Right renal pelvis (tissue), 4 donors: ENCODE measurements at places on chromosomes 16 and 17. TPM values are rescaled to one million over a fixed set of nuclear protein-coding genes. Genes with fewer than 3 reads are reported as not detected.
A peak's percentile ranks its signal among the peaks of the same experiment; 100 is the strongest.

The TMEM100 gene
- polyA plus RNA-seq = 70.7 TPM

- no peak for DNase-seq
These were observed 118.3 kb downstream of the C16orf95 start for GRCh38 chr16:87198881-87199280.

GRCh38 chr16:85350973-85351372, 238.7 kb upstream of the CIBAR2 start:
- no peak for DNase-seq

DNA sequence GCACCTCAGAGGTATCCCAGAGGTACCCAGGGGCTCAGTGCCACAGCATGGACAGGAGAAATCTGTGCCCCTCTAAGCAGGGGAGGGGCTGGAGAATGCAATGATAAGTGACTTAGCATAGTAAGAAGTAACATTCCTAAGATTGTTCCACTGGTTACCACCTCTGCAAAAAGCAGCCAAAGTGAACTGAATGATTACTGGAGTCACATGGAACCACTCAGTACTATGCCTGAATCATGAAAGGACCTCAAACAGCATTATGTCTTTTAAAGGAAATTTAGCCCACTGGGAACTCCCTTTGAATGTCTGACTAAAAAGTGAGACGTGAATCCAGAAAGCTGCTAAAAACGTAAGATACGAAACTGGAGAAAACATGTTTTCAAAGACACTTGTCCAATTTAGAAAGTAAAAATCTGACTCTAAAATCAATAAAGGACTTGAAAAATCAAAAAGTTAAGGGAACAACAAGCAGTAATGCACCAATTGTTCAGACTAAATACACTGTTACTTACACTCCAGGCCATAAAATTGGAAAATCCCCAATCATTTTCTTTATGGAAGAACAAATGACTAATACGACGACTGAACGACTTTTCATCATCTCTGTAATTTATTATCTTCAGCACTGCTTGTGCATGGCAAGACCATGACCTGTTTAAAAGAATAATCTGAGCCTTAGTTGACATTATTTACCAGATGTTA, 38.6 kb downstream of the LITAFD start:
- DNase-seq = no peak

The MT1E gene
- 21.8 TPM for polyA plus RNA-seq

- DNase-seq = no peak
These were observed 45.4 kb downstream of the SNX20 start for GRCh38 chr16:50635505-50636392.

The CEP295NL gene
- not detected for polyA plus RNA-seq

The PDILT gene
- 0.09 TPM for polyA plus RNA-seq

DNA sequence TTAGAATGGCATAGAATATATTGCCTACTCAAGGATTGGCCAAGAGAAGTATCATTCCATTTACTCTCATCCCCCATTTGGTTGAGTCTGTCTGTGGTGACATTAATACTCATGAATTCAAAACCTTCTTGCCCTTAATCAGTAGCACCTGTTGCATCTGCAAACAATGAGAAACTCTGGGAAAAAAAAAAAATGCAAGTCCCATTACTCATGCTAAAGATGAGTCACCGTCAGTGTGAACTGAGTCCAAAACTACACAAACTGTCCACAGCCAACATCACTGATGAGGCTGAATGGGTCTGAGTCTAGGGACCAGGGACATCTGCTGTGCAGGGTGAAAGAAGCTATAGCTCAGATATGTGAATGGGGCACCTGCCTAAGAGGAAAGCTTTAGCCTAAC, 96.9 kb upstream of the ADAMTS18 start:
- no peak for DNase-seq

- no peak for DNase-seq
These were observed 475.2 kb upstream of the WSB1 start for GRCh38 chr17:26818736-26819135.

The ICAM2 gene
- polyA plus RNA-seq = 28.7 TPM

GRCh38 chr17:4899341-4900230, at the start of gene C17orf107:
C17orf107 (plus strand) TSS chr17:4899536; CDS start chr17:4899763, 227 bp downstream.
- peak; percentile 67 for DNase-seq

The SULT1A2 gene
- 2.2 TPM for polyA plus RNA-seq

- DNase-seq = no peak
These were observed 273.9 kb downstream of the HAPSTR1 start for GRCh38 chr16:9365370-9365728.

The CCL17 gene
- 0.32 TPM for polyA plus RNA-seq

- no peak for DNase-seq
These were observed 28.5 kb upstream of the ERN1 start for GRCh38 chr17:64158406-64158805.

DNA sequence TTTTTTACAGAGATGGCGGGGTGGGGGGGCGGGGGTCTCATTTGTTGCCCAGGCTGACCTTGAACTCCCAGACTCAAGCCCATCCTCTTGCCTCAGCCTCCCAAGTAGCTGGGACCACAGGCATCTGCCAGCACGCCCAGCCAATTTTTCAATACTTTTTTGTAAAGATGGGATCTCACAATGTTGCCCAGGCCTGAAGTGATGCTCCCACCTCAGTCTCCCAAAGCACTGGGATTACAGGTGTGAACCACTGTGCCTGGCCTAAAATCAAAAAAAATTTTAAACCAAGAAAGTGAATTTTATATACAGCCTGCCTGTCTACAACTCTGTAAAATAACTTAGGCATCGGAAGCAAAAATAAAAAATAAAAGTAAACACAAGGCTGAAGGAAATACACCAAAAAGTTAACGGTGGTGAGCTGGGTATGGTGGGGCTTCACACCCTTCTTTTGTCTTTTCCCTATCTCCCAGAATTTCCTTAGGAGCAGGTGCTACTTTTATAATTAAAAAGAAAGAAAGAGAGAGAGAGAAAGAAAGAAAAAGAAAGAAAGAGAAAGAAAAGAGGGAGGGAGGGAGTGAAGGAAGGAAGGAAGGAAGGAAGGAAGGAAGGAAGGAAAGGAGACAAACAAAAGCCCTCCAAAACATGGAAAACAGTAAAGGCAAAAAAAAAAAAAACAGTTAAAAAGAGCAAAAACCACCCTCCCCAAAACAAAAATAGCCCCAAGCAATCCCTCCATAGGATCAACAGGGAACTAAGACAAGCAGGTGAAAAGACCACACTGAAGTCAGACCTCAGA, 51.4 kb downstream of the TBC1D16 start:
- no peak for DNase-seq

The CHST4 gene
- 0.48 TPM for polyA plus RNA-seq

DNA sequence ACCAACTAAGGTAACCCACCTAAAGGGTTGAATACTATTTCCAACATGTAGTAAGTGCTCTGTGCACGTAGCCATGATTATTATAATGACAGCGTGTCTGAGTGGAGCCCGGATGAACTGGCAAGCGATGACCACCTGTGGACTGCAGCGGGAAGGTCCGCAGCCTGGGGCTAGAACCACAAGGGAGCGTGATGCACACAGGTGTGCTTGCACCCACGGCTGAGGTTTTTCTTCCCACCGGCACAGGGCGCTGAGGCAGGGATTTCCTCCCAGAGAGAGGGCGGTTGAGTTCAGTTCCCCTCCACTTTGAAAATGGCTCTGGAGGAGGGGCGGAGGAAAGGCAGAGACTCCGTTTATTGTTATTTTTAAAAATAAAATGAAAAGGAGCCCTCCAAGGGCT, 221.7 kb upstream of the HSBP1 start:
- DNase-seq = no peak

GRCh38 chr17:59719526-59719925, 12.1 kb downstream of the VMP1 start:
- DNase-seq = no peak

DNA sequence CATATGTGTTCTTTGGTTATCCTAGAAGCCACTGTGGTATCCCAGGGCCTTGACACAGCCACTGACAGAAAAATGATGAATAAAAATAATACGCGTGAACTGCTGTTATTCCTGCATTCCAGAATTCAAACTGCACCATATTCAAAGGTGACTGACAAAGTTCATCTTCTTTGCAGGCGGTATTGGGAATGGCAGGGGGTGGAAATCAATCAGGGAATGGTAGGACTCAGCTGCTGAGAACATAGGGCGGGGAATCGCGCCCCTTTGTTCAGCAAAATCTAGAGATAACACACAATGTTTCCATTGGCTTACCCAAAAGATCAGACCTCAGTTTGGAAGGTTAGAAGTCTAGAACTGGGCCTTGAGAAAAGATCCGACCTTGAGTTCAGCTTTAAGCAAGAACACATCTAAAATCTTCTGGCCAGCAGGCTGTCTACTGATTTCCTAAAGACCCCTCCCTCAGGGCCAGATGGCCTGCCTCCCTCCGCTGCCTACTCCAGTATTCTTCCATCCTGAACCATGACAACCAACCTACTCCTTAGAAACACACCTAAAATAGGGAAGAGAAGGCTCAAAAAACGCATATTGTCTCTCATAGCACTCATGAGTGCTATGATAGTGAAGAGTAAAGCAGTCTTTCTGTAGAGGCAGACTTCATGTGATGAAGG, 34.1 kb downstream of the CDK5R1 start:
- no peak for DNase-seq

DNA sequence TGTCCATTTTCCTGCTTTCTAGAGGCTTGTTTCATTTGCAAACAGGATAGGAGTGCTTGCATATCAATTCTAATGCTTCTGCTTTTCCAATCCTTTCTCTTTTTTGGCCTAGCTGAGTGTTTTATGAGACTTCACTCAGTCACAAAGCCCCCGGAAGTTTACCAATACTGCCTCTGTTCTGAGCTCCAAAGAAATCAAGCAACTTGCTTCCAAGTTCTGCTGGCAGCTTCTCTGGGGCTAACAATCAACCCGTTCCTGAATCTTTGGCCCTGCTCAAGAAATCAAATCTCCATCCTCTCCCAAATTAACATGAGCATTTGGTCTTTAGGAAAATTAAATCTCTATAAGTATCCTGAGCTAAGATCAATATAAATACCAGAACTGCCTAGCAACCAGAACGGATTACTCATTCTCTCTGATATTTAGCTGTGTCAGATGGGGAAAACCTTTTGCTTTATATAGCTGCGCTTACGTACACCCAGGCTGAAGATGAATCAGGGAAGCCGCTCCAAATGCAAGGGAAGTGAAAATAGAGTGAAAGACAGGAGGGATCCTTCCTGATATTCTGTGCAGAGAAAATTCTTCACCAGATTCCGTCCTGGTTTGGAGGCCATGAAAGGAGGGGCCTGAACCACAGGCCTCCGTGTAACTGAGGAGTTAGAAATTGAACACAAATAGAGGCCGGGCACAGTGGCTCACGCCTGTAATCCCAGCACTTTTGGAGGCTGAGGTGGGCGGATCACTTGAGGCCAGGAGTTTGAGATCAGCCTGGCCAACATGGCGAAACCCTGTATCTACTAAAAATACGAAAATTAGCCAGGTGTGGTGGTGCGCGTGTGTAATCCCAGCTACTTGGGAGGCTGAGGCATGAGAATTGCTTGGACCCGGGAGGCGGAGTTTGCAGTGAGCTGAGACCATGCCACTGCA, 23.3 kb upstream of the GRB2 start:
- DNase-seq = no peak

DNA sequence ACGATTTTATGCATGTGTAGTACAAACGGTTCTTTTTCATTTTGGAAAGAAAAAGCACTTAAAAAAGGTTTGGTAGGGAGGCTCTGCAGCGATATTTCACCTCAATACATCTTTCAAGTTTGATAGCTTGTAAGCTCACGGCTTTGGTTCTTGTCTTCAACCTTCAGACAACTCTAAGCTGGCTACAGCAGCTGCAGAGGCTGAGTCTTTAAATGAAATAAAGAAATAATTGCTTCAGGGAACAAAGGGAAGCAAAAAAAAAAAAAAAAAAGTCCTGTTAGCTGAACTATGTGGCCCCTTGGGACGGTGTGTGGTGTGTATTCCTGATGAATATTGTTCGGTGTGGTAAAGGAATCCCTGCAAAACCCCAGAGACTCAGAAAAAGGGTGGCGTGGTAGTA, 265.1 kb downstream of the NTN1 start:
- no peak for DNase-seq

- no peak for DNase-seq
These were observed 538 bp upstream of the RAPGEFL1 start for GRCh38 chr17:40176754-40177110.

DNA sequence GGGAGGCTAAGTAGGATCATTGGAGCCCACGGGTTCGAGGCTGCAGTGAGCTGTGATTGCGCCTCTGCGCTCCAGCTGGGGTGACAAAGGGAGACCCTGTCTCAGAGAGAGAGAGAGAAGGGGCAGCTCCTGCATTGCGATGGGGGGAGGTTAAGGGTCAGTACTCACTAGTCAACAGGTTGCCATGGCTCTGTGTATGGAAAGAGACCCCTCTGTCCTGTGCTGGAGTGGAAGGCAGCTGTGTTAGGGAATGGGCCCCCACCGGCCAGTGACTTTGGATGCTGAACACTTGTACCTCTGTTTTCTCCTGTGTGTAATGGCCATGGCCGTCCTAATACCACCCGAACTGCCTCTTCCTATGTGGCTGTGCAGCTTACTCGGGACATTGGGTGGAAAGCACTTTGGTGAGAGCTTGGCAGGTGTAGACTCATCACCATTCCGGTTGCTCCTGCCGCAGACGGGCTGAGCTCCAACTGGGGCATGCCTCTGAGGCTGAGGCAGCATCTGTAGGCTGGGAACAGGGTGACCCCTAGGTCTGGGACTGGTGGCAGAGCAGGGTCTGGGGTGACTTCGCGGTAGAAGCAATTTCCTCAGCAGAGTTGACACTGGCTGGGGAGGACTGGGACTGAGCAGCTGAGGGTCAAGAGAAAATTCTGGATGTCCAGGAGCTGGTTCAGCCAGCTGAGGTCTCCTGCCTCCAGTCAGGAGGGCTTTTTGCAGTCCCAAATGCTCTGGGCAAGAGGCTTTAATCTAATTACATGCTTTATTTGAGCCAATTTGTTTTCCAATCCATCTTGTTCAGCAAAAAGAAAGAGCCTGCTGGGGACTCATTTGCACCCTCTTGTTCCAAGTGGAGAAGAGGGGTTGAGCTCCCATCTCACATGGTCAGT, 184.5 kb downstream of the NTN1 start:
- DNase-seq = no peak
